Stimulated activated CD4-positive, alpha-beta T cell treated with anti-CD3 and anti-CD28 coated beads, Interleukin-4, amount 100 ng/mL, for 4 hours (primary cell): ENCODE measurements at places on chromosomes 4 and X.

DNA sequence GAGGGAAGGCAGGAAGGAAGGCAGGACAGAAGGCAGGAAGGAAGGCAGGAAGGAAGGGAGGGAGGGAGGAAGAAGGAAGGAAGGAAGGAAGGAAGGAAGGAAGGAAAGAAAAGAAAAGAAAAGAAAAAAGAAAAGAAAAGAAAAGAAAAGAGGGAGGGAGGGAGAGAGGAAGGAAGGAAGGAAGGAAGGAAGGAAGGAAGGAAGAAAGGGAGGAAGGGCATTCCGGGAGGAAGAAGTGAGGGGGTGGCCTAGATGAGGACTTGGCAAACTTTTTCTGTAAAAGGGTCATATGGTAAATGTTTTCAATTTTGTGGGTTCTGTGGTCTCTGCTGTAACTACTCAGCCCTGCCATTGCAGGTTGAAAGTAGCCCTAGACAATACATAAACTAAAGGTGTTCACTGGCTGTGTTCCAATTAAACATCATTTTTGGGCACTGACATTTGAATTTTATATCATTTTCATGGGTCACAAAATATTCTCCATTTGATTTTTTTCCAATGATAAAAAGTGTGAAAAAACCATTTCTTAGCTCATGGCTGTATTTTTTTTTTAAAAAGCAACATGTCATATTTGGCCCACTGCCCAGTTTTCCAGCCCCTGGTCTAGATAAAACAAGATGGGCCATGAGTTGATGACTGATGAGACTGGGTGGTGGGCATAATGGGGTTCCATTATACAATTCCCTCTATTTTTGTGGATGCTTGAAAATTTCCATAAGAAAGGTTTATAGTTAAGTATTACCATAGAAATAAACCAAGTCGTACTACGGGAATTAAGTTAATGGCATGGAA is 3.1 kb downstream of the ZNF630 start:
- DNase-seq: no peak

DNA sequence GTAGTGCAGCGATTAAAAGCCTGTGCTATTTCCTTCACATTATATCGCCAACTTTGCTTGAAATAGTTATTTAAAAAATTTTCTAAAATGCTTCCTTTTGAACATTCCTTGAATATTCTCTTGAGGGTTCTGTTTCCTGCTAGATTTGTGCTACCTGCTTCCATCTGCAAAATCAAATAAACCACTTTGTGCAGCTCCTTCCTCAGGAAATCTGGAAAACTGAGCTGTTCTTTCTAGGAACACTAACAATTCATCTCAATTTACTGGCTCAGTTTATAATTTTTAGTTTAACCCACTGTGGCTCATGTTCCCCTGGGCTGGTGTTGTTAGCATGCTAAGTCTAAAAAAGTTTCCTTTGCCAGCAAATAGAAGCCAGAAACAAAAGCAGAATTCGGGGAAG is 88.1 kb upstream of the LCORL start:
- DNase-seq: no peak

DNA sequence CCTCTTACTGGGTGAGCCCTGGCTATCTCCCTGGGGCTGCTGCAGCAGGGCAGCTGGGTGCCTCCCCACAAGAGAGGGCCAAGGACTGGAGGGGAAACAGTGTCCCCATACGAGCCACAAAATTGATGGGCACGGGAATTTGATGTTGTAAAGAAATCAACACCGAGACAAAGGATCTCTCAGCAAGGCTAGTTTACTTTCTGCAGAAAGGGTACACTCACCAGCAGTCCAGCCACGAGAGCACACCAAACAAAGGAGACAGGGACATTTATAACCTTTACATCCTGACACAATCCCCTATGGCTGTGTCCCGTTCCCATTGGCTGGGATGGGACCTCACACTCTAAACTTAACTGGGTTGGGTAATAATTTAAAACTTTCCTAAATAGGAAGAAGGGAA is 25.9 kb downstream of the METAP1 start:
- no peak for DNase-seq

GRCh38 chr4:183181081-183181480 is 82.0 kb downstream of the WWC2 start:
- DNase-seq: no peak

- DNase-seq: no peak
These were observed at the start of gene SH3RF1 for GRCh38 chr4:169270810-169271691. TSS of gene SH3RF1 (minus strand) at chr4:169270956. CDS start at chr4:169269212, 1,744 bp downstream.

DNA sequence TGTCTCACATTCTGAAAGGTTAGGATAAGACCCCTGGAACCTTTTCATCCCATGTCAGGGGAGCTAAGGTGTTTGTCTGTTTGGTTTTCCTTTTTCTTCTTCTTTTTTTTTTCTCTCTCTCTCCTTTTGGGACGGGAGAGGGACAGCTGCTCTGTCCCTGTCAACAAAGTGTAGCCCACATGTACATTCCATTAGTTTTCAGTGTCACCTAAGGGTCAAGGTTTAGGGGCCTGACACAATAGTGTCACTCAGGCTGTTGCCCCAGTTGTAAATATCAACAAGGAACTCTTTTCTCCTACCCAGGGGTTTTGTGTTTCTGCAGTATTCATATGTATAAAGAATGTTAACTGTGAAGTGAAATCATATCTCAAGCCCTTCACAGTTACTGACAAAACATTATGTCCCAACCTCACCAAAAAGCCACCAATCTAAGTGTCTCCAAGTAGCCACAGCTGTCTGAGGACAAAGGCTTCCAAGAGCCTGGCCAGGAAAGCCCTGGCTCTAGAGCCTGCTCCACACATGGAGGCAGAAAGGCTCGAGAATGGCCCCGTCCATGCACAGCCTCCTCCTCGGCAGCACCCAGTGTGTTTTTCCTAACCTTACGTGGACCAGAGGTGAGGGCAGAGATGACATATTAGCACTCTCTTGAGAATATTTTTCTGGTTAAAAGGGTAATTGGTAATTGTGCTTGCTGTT is 9.4 kb downstream of the IRF2 start:
- DNase-seq: no peak

GRCh38 chr4:139419388-139419914 is 34.5 kb upstream of the RAB33B start:
- DNase-seq: no peak

- DNase-seq: no peak
These were observed 284.2 kb downstream of the PACRGL start for GRCh38 chr4:20984576-20984836.

GRCh38 chr4:74793757-74794381 is 454 bp downstream of the BTC start:
- no peak for DNase-seq

DNA sequence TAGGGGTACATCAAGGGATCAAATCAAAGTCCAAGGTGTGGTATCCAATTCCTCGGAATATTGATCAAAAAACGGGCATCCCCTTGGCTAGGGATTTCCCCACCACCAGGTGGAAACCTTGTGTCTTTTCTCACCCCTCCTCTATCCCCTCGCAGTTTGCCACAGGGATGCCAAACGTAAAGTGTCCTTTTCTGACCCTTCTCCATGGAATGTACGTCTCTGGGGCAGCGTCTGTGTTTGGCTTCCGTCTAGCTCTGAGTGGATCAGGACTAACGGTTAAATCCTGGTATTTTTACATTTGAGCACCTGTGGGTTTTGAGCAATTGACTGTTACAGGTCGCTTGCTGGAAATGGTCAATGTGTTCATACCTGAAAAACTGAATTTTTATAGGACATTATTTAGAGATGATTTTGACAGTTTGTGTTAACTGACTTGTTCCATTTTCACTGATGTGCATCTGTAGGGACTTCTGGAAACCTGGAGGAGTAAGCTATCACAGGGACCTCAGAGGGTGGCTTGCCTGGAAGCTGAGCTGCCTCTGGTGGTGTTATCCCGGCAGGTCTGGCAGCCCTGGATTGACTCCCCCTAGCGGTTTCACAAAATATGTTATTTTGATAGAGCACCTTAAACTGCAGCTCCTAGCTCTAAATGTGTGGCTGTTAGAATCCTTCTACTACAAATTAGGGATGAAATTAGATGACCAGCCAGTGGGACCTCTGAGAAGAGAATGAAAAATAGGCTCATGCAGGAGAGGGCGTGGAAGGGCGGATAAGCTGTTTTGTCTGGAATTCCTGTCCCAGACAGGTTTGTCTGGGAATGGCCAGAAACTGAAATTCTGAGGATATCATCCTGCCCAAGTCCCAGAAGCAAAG is 8.8 kb upstream of the MGST2 start:
- no peak for DNase-seq

GRCh38 chrX:150983521-150984168 is 510 bp downstream of the HMGB3 start:
- DNase-seq: no peak

- no peak for DNase-seq
These were observed 870 bp downstream of the PDZD4 start for GRCh38 chrX:153829549-153829798.

GRCh38 chr4:52711272-52711671 is 40.0 kb downstream of the ERVMER34-1 start:
- no peak for DNase-seq

DNA sequence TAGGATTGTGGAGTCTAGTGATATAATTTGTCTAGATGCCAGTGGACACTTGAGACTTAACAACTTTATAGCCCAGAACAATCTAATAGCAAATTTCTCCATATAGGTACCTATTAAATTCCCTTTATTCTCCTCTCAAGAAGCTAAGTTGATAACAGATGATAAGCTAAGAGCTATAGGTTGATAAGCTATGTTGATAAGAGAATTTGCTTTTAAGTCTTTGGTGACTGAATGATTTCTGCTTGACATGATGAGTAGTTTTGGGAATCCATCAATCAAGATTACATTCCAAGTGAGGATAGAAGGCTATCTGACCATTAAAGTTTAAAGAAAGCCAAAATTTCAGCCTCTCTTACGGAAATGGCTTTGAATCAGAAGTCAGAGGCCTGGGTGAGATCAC is 131.6 kb downstream of the EMCN start:
- no peak for DNase-seq

DNA sequence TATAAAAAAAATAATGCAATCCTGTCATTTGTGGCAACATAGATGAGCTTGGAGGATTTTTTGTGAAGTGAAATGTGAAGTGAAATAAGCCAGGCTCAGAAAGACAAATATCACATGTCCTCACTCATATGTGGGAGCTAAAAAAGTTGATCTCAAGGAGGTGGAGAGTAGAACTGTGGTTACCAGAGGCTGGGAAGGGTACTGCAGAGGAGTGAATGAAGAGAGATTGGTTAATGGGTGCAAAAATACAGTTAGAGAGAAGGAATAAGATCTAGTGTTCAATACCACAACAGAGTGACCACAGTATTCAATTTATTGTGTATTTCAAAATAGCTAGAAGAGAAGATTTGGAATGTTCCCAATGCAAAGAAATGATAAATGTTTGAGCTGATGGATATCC is 13.4 kb upstream of the ZCCHC18 start:
- DNase-seq: no peak

GRCh38 chrX:55169782-55170181 is 50.4 kb upstream of the PAGE5 start:
- DNase-seq: no peak

GRCh38 chr4:1009542-1010394 is 1.7 kb upstream of the FGFRL1 start:
- peak; percentile 79 for DNase-seq

DNA sequence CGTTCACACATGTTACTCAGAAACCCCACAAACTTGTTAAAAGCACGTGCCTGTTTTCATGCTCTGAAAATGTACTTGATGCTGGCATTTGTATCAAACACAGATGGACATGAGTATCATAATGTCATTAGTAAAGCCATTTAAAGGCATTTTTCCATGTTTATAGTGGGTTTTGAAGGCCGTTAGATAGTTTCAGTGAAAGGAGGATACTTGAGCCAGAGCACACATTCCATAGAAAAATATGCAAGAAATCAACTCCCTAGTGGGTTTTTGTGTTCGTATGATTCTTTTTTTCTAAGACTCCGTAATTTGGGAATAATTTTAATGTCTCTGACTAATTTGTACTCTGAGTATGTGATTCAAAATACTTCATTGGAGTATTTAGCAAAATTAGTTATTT is 216.2 kb upstream of the BMP3 start:
- DNase-seq: no peak

DNA sequence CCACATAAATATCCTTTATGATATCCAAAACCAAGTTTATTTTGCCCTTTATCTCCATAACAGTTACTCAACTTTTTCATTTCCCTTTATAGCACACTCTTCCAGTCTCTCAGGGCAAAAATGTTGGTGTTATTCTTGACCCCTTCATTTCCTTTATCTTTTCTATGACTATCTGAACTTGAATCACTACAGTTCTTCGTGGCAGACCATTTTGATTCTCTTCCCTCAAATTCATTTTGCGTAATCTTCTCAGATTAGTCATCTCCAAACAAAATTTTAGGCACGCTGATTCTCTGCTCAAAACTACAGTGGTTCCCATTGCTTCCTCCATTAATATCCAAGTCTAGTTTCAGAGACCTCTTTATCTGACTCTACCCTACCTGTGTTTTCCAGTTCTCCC is 26.1 kb downstream of the RUFY3 start:
- DNase-seq: no peak

- DNase-seq: no peak
These were observed 43.5 kb upstream of the TMEM164 start for GRCh38 chrX:109959356-109959871.

DNA sequence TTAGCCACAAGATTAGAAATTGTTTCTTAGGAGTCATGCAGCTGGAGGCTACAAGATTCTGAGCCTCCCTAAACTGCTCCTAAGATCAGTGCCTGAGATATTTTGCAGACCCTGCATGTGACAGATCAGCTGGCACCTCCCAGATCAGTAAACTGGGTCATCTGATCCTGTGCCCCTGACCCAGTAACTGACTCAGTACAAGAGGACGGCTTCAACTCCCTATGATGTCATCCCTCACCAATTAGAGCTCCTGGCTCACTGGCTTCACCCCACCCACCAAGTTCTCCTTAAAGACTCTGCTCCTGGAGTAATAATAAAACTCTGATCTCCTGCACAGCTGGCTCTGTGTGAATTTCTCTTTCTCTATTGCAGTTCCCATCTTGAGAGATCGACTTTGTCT is 45.4 kb upstream of the PNPLA4 start:
- DNase-seq: no peak

- no peak for DNase-seq
These were observed 1156.1 kb downstream of the FAT4 start for GRCh38 chr4:126470862-126471261.

DNA sequence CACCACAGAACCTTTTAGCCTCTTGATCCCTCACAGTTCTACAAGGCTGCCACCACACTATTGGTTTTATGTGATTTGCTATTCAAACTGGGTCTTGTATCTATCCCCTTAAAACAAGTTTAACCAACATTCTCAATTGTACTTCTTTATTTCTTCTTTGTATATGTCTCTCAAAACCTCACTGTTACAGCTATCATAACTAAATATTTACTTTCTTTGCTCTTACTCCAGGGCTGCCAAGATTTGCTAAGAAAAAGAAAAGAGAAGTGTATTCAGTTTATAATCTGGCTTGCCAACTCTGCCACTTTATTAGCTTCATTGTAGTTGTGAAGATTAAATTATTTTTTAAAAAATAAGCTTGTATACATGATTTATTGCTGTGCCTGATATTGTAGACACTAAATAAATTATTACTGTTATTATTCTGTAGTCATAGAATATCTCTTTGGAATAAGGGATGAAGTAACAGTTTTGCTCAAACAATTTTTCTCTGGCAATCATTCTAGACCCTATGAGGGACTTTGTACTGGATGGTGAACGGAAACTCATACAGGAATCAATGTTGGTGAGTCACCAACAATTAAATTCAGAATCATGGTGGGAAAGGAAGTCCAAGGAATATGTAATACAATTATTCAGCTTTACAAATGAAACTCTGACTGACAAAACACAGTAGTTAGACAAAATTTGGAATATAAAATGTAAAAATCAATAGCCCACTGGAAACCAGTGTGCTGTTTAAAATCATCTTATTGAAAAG is 127.1 kb upstream of the DCAF8L1 start:
- no peak for DNase-seq
